NCI-H2029 (cell line): ENCODE measurements at places on chromosomes 3 and 15.

- no peak for DNase-seq
Observed at GRCh38 chr15:51288143-51289065, 50.0 kb downstream of the CYP19A1 start.

DNA sequence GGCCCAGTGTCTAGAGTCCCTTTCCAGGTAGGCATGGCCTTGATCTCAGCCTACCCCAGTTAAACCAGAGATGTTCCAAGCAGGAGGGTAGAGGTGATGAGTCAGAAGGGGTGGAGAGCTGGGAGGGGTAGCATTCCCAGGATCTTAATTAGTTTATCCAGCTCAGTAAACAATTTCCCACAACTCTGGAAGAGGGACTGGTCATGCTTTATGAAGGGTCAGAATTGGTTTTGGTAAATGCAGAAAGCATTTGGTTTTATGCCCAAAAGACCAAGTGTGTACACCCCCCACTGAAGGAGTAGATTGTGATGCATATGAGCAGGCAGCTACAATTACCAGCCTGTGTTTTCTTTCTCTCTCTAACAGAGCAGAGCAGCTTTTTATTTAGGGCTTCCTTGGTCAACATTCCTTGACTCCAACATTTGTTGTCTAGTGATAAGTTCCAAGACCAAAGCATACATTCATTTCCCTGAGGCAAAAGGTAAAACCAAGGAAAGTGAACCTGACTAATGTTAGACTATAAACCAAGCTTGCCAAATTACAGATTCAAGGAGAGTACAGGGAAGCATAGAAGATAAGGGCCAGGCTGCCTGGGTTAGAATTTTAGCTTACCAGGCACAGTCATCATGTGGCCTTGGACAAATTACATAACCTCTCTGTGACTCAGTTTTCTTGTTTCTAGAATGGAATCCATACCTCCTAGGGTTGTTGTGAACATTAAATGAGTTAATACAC, 17.6 kb downstream of the EXOSC7 start:
- no peak for DNase-seq

DNA sequence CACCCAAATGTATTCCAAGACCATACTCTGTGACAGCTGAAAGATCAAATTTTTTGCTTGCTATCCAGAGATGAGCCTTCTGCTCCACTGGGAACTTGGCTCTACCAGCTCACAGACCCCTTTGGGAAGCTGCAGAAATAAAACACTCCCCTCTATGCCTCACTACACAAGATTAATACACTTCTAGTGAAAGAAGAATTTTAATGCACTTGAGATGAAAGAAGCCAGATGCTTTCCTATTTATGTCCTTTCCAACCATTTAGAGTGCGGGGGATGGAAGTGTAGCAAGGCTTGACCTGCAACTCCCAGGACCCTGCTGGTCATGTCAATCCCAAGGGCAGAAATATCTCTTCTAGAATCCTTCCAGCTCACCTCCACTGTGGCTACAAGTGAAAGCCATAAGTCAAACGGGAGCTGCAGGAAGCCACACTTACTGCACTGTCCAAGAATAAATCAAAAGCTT, 34.7 kb downstream of the ANXA2 start:
- no peak for DNase-seq

DNA sequence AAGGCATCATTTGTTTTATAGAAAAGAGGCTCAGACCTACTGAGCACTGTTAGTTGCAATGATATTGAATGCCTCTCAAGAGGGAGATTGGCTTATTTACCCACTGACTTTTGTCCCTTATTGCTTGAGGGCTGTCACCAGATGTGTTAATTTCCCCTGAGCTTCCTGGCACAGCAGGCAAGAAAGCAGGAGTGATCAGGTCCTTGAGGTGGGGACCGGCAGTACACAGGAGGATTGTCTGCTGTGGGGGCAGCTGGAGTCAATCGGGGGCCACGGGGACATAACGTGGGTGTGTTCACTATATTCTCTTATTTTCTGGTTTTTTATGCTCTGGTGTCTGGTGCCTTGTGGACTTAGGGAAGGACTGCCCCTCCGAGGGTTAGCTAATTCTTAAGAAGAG, 44.6 kb downstream of the GASK1A start:
- no peak for DNase-seq

GRCh38 chr15:81297603-81298575, 26.1 kb downstream of the STARD5 start:
- no peak for DNase-seq

DNA sequence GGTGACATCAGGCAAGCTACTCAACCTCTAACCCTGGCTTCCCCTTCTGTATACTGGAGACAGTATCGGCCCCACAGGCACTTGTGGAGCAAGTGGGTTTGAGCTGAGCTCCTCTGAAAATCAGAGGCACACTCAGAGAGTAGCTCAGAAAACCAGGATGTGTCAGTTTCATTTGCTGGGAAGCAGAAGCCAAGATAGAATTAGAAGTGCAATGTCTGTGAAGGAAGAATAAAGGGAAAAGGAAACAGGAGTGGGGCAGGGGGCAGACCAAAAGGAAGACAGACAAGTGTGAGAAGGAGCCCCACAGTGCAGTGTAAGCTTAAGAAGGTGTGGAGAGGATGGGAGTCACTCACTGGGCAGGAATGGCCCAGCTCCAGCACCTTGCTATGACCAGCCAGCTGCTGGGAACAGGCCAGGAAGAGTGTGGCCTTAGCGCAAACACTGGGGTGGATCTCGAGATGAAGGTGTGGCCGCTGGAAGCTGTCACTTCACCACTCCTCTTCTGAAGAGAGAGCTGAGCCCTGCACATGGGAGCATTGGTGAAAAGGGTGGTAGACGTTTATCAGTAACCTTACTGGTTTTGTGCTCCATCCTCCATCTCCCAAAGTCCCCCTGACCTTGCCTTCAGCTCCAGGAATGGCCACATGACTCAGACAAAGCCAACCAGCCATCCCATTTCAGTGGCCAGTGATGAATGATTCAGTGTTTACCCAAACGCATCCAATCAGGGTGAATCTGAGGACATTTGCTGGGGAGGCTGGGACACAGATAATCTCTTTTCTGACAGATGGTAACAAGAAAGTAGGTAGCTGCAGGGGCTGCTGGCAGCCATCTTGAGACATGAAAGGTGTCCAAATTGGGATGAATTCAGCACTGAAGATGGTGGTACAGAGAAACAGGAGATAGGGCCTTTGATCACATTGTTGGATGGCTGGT, 108.4 kb downstream of the SHQ1 start:
- peak; percentile 15 for DNase-seq

DNA sequence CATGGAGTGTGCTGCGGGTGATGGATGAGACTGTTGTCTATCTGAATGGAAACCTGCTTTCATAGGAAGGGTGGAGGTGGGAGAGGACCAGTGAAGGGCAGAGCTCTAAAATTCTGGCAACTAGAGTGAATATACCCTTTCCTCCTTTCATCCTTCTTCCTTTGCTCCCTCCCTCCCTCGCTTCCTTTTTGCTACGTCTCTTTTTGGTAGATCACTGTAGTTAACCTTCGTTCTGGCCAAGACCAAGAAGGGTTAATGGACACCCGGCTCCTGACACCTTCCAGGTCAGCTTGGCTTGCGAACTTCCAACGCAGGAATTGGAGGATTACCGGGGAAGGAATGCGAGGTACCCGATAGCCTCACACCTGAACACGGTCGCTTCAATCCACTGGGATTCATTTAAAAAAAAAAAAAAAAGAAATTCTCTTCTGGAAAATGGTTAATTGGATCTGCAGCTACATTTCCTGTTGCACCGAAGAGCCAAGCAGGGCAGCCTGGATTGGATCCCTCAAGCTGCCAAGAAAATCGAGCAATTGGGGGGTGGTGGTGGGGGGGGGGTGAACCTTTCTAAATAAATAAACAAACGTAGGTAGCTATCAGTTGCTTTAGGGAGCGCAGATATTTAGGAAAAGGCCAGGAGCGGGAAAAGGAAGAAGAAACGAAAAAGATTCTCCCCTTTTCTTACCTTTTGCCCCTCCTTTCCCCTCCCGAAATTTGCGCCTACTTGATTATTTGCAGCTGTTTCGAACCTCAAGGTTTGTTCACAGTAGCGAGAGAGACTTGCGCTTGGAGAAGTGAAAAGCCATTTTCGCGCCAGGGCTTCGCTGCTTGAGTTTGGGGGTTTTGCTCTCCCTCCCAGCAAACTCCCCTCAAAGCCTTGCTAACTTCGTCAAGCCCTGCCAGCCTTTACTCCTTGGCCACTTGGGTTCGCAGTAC, 9.5 kb upstream of the NR2F2 start:
- DNase-seq: no peak

DNA sequence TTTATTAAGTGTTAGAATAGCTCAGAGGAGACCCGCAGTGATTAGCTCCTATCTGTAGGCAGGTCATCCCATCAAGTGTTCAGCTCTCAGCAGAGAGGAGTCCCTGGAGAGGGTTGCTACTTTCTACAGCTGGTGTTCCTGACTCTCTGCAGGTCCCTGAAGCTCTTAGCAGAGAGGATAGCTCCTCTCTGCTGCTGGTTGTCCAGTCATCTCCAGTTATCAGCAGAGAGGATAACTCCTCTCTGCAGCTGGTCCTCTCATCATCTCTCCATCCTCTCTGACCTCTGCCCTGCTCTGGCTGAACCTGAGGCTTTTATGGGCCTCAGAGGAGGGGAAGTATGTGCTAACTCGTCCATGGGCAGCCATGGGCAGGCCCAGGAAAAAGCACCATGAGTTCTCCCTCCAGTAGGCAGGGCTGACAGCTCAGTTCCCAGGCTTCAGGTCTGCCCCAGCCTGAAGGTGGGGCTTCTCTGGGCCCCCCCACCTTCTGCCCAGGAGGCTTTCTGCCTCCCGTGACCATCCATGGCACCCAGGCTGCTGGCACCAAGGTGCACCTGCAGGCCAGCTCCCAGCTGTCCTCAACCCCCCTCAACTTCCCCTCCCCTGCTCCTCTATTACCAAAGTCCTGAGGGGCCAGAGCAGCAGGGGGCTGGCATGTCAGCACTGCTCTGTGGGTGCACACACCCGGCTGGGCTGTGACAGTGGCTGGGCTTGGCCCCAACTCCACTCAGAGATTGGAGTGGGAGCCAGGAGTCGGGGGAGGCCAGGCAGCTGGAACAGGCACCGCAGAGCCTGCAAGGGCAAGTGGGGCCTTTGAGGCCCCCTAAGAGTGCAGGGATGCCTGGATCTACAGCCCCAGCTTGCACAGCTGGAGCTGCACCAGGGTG, 98.9 kb upstream of the FRMD4B start:
- no peak for DNase-seq

DNA sequence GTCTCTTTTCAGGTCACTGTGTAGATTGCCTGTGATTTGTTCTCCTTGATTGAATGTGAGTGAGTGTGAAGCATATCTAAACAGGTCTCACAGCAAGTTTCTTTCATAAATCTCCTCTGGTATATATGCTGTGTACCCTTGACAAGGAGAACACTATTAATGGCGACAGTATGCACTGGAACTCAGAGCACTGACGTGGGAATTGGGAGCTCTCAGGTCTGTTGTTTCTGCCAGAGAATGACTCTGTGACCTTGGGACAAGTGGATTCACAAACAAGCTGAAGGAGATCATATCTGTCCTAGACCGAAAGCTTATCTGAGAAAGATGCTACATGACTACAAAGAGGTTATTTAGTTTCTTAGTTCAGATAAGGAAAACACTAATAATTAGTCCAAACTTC, 326.3 kb upstream of the TPRG1 start:
- no peak for DNase-seq

GRCh38 chr15:31211353-31211752, 109.8 kb upstream of the TRPM1 start:
- no peak for DNase-seq

- no peak for DNase-seq
Observed at GRCh38 chr3:186960347-186960746, 30.0 kb downstream of the ST6GAL1 start.

- DNase-seq: no peak
Observed at GRCh38 chr3:98985431-98985830, 83.9 kb upstream of the DCBLD2 start.

DNA sequence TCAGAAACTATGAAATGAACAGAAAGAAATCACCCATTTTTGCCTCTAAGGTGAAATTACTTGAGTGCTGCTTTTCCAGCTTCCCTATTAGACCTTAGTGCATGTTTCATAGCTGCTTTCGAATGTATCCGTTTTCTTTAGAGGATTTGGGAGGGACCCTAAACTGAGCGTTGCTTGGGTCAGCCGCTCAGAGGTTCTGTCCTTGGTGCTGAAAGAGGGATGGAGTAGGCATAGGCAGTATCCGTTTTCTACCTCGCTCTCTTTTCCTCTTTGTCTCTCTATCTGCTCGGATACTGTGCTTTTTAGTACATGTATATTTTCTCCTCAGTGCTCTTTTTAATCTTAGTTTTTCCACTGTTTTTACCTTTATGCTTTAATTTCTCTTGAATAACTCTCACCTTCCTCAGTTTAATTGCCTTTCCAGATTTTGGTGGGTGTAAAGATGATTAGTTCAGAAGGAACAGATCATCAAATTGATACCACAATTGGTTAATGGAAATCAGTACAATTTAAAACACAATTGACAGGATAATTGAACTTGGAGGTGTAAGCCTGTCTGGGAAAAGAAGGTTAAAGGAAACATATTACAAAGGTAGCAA, at the start of gene DRD3:
Gene DRD3, minus strand, starts transcription at position 283 of the 599 bp plus-strand sequence. CDS start 7,060 bp downstream, outside the sequence.
- no peak for DNase-seq

DNA sequence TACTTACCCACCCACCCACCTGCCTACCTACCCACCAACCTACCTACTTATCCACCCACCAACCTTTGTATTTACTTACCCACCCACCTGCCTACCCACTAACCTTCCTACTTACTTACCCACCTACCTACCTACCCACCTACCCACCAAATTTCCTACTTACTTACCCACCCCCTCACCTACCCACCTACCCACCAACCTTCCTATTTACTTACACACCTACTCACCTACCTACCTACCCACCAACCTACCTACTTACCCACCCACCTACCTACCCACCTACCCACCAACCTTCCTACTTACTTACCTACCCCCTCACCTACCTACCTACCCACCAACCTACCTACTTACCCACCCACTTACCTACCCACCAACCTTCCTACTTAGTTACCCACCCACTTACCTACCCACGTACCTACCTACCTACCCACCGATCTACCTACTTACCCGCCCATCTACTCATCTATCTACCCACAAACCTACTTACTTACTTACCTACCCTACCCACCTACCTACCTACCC, 179.6 kb downstream of the USP13 start:
- DNase-seq: no peak

DNA sequence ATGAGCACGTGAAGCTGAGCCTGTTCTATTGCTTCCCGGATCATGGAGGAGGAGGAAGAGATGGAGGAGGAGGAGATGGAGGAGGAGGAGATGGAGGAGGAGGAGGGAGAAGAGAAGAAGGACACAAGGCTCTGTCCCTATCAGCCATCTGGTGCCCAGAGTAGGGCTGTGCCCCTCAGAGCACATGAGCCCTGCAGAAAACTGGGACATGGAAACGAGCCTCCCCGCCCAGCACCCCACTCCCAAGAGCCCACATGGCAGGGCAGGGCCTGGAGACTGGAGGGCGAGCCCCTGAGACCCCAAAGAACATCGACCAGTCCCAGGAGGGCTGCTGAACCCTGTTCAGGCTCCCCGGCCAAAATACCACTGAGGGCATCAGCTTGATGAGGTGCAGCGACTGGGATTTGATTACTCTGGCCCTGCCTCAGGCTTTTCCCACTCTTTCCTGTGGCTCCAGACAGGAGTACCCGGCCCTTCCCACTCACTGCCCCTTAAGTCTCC, 285.6 kb downstream of the UACA start:
- DNase-seq: no peak

GRCh38 chr15:57671636-57672035, 34.9 kb upstream of the POLR2M start:
- DNase-seq: no peak
